ENCODE measurements at places on chromosomes 7 and 10.

DNA sequence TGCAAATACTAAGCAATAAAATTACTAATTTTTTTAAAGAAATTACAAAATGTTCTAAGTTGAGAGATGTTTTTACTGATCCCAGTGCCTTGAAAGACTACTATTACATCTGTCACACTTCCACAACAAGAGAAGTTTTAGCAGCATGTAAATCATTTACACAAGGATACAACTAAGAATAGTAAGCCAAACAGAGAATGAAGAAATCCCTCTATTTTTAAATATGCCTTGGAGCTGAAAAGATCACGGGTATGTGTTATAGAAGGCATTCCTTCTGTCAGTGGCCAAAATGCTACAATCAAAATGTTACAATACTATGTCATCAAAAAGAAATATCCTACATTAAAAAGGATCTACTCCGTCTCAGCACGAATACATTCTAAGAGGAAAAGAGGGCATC is 52.6 kb downstream of the LARP4B start:
- DNase-seq: no peak

DNA sequence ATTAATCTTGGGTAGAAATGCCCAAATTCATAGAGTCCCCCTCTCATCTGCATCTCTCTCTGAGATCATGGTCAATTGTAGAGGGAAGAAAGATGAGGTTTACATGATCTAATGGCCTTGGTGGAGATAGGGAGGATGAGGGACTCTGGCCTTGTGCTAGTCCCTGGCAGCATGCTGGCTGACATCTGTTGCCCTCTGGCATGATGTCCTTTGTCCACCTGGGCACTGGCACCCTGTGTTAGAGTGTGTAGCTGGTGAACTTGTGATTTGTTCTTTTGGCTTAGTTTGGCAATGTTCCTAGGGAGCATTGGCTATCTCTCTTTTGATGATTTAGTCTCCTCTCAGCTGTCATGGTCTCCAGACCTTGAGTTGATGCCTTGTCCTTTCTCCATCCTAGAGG is 103.2 kb downstream of the DYNC1I1 start:
- DNase-seq: no peak

GRCh38 chr7:4078580-4078979 is 603.5 kb upstream of the FOXK1 start:
- no peak for DNase-seq

- no peak for DNase-seq
Observed at GRCh38 chr7:149415391-149416071, 45.3 kb downstream of the ZNF777 start.

- DNase-seq: peak; percentile 6
Observed at GRCh38 chr7:76512941-76513816, 2.8 kb downstream of the UPK3B start.

GRCh38 chr10:129896136-129896859 is 67.8 kb downstream of the EBF3 start:
- DNase-seq: no peak

GRCh38 chr7:22156205-22156604 is 200.7 kb downstream of the RAPGEF5 start:
- DNase-seq: no peak

DNA sequence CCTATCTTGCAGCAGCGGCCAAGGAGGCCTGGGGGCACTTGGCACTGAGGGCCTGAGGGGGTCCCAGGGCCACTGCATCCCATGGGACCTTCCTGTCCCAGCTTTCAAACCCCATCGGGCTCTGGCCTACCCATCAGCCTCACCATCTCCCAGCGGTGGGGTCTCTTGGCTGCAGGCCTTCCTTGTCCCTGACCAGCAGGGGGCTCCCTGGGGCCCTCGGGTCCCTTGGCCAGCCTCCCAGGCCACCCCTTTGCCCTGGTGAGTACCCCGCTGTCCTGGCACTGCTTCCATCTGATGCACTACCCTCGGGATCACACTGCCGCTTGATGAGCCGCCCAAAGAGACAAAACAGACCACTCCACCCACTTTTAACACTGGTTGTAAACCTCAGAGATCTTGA is 43.5 kb downstream of the YKT6 start:
- DNase-seq: no peak

- DNase-seq: peak; percentile 46
Observed at GRCh38 chr7:23334482-23335056, 35.4 kb downstream of the MALSU1 start.

GRCh38 chr7:28169230-28169629 is 11.4 kb downstream of the JAZF1 start:
- peak; percentile 14 for DNase-seq

Measured in large intestine (tissue), 12 donors.